ENCODE measurements at places on chromosomes 5 and 9. TPM values are rescaled to one million over a fixed set of nuclear protein-coding genes. Genes with fewer than 3 reads are reported as not detected.
A peak's percentile ranks its signal among the peaks of the same experiment; 100 is the strongest.

REEP2 gene
- 4.1 TPM for total RNA-seq

ACSL6 gene
- 0.23 TPM for total RNA-seq

NME5 gene
- 5.8 TPM for total RNA-seq

DNA sequence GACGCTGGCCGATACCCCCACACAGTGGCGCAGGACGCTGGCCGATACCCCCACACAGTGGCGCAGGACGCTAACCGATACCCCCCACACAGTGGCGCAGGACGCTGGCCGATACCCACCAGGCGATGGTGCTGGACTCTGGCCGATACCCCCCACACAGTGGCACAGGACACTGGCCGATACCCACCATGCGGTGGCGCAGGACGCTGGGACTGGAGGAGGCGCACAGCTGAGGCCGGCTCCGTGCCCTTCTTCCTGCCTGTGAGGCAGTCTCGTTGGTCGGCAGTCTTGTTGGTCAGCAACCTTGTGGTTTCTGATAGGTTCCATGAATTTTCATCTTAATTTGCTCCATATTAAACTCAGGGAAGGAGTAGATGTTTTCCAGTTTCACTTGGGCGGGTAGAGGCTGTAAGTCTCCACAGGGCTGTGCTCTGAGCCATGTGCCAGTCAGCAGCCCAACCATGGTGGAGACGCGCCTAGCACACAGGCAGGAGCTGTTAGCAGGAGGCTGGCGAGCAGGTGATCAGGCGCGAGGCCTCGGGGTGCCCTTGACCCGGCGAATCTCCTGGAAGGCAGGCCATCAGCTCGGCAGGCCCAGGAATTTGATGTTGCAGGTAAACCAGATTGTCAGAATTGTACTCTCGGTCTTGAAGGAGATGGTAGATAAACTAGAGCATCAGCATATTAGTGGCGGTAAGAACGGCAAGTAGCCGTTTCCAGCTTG lies 75.6 kb downstream of the EHMT1 start:
- DNase-seq: no peak

CA9 gene
- not detected for total RNA-seq

GRCh38 chr5:62948301-62948700 lies 369.7 kb downstream of the LRRC70 start:
- DNase-seq: no peak

DNA sequence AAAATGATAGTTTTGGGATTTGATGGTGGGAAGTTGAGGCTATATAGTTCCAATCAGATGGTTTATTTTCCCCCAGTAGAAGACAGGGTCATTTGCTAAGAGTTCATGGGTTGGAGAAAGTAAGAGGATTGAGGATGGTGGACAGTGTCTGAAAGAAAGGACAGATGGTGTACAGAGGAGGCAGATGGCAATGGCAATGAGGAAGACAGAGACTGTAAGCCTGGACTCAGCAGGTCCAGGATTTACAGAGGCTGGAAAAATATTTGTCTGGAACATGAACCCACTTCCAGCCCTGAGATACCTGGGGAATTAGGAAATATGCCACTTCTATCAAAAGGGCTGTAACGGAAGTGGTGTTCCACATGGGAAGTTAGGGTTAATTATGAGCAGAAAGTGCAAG lies 84.5 kb downstream of the PCSK1 start:
- no peak for DNase-seq

PCDHGA7 gene
- total RNA-seq: 8.2 TPM

- peak; percentile 82 for DNase-seq
Observed at GRCh38 chr5:61919920-61920319, 386.1 kb upstream of the KIF2A start.

Measured in prostate gland (tissue), 2 donors.